T1000 (cell line): ENCODE measurements at places on chromosomes 11 and 22.

- no peak for DNase-seq
Observed at GRCh38 chr11:1727861-1728260, 22.5 kb downstream of the IFITM10 start.

GRCh38 chr11:100830978-100831732, 144.1 kb downstream of the ARHGAP42 start:
- no peak for DNase-seq

- DNase-seq, result no peak
Observed at GRCh38 chr11:68329978-68330699, 17.7 kb downstream of the LRP5 start.

GRCh38 chr11:97107604-97108003, 717.8 kb downstream of the JRKL start:
- no peak for DNase-seq

GRCh38 chr22:49811020-49811791, 16.5 kb downstream of the BRD1 start:
- DNase-seq, result no peak

DNA sequence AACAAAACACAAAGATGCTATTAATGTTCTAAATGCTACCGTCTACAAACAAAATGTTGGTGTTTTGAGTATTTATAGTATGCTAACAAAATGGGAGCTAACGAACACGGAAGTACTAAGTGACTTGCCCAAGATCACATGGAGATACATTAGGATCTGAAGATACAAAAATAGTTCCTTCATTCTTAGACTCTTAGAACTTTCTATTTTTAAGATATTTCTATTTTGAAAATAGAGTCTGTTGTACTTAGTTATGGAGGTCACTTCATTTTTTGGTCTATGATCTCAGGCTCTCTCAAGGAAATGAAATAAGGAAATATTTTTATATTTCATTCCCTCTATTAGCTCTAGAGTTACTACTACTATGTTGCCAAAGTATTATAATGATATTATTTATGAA, 64.2 kb downstream of the APOL5 start:
- no peak for DNase-seq
